GM18507 (cell line): ENCODE measurements at places on chromosomes 6 and 20.

- DNase-seq, result no peak
These were observed 40.2 kb upstream of the NEDD9 start for GRCh38 chr6:11272491-11273192.

- no peak for DNase-seq
These were observed 265.8 kb upstream of the GJE1 start for GRCh38 chr6:141866731-141867497.

- DNase-seq, result no peak
These were observed 45.5 kb downstream of the ANKS1A start for GRCh38 chr6:34934516-34934915.

DNA sequence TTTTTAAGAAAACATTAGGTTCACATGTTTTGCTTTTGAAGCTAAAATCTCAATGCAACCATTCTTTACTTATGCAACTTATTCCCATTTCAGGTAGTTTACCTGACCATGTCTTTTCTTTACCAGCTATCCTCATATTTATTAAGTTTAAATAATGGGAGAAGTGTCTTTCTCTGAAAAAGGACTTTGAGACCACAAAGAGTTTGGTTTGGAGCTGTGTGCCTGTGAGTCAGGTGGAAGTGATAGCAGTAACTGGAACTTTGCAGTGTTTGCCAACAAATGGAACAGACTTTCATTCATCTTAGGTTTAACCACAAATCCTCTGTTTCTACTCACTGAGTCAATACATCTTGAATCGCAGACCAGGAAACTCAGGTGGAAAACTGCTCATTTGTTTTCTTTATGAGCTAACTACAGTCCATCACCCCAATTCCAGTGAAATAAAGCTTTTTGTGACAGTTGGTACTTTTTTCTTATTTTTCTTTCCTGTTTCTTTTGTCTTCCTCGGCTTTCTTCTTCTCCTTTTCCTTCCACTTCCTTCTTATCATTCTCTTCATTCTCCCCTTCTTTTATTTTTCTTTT, 148.3 kb upstream of the RIN2 start:
- no peak for DNase-seq

DNA sequence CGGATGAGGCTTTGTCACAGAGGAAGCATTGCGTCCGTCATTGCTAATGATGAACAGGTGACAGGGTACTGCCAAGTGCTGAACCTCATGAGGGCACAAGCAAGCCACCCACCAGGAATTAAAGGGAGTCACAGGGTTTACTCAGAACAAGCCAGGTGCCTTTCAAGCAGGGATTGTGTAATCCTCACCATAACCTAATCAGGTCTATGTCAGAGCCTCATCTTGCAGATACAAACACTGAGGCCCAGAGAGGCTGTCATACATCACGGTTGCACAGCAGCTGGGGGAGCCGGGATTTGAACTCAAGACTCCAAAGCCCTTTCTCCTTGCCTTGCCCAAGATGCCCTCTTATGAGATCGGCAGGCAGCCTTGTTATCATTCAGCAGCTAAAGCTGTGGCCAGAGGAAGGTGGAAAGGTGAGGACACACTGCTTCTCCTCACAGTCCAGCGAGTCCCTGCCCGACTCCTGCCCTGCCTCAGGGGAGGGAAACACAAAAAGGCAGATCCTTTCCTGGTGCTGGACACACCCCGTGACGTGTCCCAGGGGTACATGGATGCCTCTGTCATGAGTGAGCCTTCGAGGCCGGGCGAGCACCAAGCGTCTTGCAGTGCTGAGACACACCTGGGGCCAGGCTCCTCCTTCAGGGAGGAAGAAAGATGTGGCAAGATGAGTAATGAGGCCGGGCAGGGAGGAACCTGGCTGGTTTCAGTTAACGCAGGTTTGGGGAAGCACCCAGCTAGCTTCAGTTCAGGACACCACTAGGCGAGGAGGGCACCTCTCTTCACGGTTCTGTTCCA, 214.9 kb downstream of the LY86 start:
- DNase-seq, result peak; percentile 54

- DNase-seq, result no peak
These were observed 11.9 kb downstream of the VSTM2L start for GRCh38 chr20:37914672-37915433.

DNA sequence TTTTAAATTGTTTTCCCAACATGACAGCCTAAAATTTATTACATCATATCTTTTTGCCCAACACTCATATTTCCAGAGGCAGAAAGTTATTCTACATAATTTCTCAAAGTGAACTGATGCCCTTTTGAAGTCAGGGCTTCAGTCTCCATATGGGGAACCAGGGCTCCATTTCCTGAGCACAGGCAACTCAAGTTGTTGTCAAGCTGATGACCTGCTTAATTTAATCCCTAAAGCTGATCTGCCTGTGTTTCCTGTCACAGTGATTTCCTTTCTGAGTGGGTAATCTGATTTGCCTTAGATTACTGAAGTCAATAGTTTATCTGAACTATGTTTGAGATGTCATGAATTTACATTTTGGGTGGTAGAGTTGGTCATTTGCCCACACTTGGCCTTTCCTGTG, 932.1 kb upstream of the MANEA start:
- DNase-seq, result no peak

GRCh38 chr6:87115402-87116135, 20.7 kb upstream of the CGA start:
- no peak for DNase-seq

GRCh38 chr6:4967301-4968030, 36.4 kb downstream of the RPP40 start:
- DNase-seq, result no peak

- no peak for DNase-seq
These were observed 317.2 kb upstream of the AGPAT4 start for GRCh38 chr6:161590961-161591627.

DNA sequence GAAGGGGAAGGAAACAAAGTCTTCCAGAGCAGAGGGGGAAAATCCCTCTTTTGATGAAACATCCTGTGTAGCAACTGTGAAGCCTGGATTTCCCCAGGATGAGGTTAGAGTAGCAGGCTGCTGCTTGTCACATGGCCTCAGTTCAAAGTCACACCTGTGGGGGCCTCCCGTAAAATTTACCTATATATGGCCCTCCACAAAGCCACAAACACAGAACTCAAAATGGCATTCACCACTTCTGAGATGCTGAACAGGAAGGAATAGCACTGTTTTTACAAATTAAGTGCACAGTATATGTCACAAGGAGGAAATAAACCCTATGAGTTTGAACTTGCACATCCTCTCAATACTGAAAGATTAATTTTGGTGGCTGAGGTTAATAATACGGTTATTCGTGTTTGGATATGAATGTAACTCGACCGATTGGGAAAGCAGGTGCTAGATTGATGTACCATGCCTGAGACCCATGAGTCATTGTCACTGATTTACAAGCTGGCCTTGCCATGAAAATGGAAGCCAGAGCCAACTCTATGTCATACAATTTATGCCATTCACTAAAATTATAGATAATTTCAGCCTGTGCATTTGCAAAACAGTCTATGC, 70.6 kb downstream of the SGK1 start:
- DNase-seq, result peak; percentile 33

GRCh38 chr6:41273714-41274113, 12.8 kb downstream of the TREM1 start:
- no peak for DNase-seq

DNA sequence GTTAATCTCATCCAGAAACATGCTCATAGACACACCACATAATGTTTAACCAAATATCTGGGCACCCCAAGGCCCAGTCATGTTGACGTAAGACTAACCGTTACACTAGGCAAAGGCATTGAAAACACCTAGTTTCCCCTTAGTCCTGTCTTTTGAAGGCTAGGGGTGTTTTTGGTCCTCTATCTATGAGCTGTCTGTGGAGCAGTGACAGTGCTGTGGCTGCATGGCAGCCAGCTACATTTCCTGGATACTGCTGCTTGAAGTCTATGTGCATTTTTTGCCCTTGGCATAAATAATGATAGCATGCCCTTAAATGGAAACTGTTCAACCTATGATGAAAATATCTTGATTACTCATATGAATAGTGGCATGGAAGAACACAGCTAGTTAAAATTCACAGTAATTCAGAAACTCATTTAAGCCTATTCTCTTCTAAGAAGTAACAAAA, 18.6 kb downstream of the FARS2 start:
- DNase-seq, result no peak

DNA sequence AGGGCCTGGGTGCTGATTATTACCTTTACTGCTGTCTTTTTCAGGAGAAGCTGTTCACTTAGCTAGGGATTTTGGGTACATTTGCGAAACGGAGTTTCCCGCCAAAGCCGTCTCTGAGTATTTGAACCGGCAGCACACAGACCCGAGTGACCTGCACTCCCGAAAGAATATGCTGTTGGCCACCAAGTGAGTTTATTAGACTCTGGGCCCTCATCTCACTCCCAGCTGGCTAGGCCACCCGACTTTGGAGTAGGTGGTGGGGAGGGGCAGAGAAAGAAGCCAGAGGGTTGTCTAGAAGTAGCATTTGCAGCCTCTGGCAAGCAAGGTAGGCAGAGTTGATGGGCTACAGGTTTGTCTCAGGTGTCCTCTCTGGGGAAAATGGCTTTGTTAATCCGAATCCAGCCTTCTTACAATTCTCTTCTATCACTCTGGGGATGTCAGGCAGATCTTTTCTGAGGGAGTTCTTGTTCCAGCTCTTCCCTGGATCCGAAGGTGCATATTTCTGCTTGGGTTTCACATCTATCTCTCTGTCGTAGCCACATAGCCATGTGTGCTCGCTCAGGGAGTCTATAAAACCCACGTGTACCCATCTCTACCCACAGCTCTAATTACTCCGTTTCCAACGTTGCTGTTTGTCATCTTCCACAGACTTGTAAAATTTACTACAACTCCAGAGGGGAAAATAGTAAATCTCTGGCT, 21.6 kb downstream of the TFAP2B start:
- no peak for DNase-seq

- DNase-seq, result no peak
These were observed 8.4 kb upstream of the TJAP1 start for GRCh38 chr6:43468748-43469681.

GRCh38 chr20:63693083-63693732, 3.2 kb upstream of the TNFRSF6B start:
- DNase-seq, result no peak

GRCh38 chr6:111477481-111477938, 5.5 kb downstream of the REV3L start:
- DNase-seq, result no peak

DNA sequence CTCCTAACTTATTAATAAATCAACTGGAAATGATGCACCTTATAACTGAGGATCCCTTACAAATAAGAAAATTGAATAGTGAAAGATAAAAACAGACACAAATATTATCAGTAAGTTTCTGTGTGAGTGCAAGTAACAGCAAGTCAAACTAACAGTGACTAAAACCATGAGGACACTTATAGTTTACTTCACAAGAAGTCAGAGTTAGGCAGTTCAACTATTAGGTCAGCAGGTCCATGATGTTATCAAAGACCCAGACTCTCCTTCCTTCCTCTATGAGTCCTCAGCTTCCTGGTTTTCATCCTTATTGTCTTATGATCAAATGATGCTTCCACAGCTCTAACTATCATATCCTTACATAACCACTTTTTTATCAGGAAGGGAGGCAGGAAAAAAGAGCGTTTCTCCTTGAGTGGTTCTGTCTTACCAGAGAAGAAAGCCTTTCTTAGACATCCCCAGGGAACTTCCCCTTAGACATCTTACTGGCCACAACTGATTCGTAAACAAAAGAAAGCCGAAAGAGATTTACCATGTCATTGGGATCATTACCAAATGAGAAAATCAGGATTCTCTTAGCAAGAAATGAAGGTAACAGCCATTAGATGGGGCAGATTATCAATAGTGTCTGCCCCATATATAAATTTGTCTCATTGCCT, 114.3 kb upstream of the LRFN2 start:
- DNase-seq, result no peak
